Progenitor cell of endocrine pancreas (in vitro differentiated cells): ENCODE measurements at places on chromosomes 1 and 21. TPM values are rescaled to one million over a fixed set of nuclear protein-coding genes. Genes with fewer than 3 reads are reported as not detected.

DNA sequence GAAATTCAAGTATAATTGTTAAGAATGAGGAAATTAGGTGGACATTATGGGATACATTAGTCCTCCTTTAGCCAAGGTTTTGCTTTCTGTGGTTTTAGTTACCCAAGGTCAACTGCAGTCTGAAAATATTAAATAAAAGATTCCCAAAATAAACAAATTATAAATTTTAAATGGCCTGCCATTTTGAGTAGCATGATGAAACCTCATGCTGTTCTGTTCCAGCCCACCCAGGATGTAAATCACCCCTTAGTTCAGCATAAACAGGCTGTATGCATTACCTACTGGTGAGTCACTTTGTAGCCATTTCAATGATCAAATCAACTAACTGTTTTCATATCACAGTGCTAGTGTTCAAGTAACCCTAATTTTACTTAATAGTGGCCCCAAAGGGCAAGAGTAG is 132.5 kb upstream of the LYPLAL1 start:
- DNase-seq: no peak

RGSL1 gene
- not detected in 2 replicates for total RNA-seq

FABP3 gene
- 0.73 and 0.74 TPM in 2 replicates for total RNA-seq

GSTM2 gene
- 76.9 and 79.5 TPM in 2 replicates for total RNA-seq

- no peak for DNase-seq
Observed at GRCh38 chr1:218479436-218480115, 134.4 kb downstream of the TGFB2 start.

DNA sequence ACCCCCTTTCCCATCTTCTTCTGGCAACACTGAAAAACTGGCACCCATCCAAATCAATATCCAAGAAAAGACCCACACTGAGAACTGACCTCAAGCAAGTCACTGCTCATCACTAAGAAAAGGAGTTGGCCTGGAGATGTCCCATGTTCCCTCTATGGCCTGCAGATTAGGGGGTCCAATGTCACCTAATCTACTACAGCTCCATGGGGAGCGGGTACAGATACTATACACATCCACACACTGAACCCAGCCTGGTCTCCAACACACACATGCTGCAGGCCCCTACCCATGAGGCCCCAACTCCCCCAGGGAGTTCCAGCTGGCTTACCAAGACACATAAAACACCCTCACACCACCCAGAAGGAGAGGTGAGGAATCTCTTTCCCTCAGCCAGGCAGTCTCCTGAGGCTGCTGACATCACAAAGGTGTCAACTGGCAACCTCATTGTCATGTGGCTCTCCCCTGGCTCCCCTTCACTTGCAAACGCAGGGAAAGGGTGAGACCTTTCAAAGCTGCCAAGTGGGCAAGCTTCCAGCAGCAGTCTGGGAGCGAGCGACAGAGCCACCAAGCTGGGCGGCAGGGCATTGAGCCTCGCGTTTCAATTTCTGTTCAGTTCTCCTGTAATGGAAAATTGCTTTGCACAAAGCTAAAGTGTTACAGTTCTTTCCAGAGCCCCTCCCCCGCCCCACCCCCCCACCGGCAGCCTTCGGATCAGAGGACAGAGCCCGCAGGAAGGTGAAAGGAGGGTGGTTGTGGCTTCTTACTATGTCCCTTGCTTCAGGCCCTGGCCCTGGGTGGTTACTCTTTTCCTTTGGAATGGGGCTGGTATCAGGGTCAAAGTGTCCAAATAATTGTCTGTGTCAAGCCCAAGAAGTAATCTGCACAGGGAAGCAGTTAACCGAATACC is at the start of gene LRRC52:
TSS of gene LRRC52 (plus strand) at position 469 of the 907 bp plus-strand sequence. CDS start at position 766, 297 bp downstream.
- no peak for DNase-seq

DNA sequence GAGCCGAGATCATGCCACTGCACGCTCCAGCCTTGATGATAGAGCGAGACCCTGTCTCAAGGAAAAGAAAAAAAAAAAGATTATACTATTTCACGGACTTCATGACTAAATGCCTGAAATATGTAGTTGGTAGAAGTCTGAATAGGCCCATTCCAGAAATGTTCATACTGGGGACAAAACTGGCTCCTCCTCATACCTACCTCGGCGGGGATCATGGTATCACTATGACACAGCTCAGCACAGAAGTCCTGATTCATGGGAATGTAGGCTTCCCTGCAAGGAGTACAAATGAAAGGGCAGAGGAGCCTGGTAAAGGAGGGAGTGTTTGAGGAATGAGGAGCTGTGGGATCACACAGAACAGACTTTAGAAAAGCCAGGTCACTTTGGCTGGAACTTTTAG is 5.0 kb downstream of the SPATA46 start:
- no peak for DNase-seq

CYP4A11 gene
- not detected in 2 replicates for total RNA-seq

GRCh38 chr1:178619042-178619927 is 105.8 kb upstream of the RALGPS2 start:
- DNase-seq: no peak

- no peak for DNase-seq
Observed at GRCh38 chr1:225694151-225694603, 41.3 kb upstream of the ENAH start.

- DNase-seq: no peak
Observed at GRCh38 chr21:39114871-39115575, 68.2 kb downstream of the PSMG1 start.

ZBTB8B gene
- 4.3 and 4.7 TPM in 2 replicates for total RNA-seq

DNA sequence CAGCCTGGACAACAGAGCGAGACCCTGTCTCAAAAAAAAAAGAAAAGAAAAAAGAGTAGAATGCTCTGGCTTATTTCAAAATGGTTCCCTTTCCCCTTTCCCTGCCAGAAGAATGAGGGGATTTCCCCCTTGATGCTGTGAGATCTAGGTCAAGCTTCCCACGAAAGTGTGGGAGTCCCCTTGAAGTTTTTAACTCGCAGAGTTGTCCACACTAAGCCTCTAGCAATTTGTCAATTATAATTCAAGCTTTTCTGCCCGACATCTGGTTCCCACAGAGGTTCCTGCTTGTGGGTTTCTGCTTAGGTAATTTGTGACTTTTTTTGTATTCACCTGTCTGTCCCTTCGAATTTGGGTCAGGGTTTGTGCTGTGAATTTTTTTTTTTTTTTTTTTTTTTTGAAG is 62.8 kb downstream of the ZFYVE9 start:
- no peak for DNase-seq

- DNase-seq: no peak
Observed at GRCh38 chr1:68112835-68113243, 62.4 kb upstream of the DIRAS3 start.

DNA sequence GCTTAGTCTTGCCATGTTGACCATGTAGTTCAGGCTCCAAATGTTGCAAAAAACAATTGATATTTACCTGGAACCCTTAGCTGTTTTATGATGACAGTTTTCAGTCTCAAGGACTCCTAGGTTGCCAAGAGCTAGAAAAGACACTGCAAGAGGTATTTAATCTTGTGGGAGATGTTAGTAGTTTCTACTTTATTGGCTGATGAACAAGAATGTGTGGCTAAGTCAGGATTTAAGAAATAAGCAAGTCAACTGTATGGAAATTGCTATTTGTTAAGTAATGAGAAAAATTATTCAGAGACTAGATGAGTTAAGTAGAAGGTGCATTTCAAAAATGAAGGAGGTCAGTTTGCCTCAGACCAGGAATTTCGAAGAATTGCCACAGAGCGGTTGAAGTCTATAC is 639.7 kb upstream of the USP24 start:
- DNase-seq: no peak

DNA sequence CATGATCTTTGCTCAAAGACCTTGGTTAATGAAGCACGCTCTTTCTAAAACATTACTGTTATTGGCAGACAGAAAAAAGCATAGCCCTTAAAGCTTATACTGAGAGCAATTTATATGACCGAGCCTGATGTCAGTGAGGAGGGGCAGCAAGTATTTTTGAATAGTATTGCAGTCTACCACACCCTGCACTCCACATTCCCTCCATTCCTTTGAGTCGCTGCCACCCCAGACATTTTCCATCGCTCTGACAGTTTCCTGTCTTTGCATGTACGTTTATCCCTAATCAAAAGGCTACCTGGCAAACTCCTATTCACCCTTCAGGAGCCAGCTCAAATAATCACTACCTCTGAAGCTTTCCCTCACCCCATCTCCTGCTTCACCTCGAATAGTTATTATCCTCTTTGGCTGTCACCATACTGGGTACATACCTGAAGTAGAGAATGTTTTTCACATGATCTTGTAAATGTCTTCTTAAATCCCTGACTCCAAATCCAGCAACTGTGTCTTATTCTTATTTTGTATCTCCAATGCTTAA is 5.5 kb upstream of the JUN start:
- DNase-seq: no peak

FBLIM1 gene
- total RNA-seq: 101 and 105 TPM in 2 replicates

DNA sequence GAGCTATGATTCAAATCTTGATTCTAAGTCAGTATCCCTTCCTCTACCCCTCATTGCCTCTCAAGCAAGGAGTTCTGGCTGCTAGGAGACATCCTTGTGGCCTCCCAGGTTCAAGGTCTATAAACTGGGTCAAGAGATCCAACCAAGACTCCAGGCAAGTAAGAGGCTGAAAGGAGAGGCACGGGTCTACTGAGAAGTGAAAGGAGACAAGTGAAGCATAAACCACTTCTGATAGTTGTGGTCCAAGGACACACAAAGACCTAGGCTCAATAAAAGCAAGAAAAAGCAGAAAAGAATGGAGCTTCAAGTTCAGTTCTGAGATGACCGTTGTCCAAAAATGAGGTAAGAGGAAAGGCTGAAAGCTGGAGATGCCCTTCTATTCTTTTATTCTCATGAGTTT is 17.8 kb upstream of the PPP2R5A start:
- DNase-seq: no peak

DNA sequence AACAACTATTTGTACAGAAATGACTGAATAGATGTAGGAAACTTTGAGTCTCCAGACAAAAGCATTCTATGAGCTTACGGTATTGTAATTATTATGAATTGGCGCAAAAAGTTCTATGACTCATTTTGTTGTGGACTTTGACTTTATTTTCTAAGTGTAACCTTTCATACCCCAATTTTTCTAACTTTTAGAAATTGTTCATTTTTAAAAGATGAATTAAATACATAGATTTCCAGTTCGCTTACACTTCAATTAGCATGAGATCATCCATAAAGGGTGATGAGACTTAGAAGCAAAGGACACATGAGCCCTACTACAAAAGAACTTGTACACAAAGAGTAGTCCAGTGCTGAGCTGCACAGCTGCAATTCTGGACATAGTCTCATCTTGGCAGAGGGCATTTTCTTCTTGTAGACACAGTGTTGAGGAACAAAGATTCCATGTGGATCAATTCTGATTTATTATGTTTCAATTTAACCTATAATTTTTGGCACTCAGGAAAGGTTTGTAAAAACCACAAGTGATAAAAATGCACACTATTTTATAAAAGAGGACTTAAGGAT is 431.1 kb downstream of the LRRIQ3 start:
- no peak for DNase-seq

DNA sequence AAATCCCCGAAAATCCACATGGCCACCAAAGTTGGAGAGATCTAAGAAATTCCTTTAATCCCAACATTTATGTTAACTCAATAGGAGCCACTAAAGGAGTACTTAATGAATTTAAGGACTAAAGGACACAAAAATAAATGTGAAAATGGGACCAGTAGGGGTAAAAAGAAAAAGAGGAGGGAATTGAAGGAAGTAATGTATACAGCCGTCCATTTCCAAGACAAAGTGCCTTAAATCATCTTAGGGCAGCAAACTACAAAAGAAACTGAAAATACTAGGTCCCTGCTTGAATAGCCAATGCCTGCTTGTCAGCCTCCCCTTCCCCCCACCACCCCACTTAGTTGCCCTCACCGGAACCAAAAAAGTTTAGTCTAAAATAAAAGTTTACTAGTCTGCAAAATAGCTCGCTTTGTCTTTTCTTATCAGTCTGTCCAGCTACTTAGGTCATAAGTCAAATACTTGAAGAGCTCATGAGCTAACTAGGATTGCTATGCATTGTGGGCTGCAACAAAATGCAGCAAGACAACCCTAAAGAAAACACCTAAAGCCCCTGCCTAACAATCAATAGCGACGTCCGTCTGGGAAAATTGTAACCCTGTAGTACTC is 66.3 kb upstream of the TLR5 start:
- no peak for DNase-seq

- DNase-seq: no peak
Observed at GRCh38 chr1:26158908-26159742, at the start of gene FAM110D. TSS of gene FAM110D (plus strand) at chr1:26159079. CDS start at chr1:26161292, 2,213 bp downstream.

GPR3 gene
- total RNA-seq: 1.00 and 1.1 TPM in 2 replicates

DNA sequence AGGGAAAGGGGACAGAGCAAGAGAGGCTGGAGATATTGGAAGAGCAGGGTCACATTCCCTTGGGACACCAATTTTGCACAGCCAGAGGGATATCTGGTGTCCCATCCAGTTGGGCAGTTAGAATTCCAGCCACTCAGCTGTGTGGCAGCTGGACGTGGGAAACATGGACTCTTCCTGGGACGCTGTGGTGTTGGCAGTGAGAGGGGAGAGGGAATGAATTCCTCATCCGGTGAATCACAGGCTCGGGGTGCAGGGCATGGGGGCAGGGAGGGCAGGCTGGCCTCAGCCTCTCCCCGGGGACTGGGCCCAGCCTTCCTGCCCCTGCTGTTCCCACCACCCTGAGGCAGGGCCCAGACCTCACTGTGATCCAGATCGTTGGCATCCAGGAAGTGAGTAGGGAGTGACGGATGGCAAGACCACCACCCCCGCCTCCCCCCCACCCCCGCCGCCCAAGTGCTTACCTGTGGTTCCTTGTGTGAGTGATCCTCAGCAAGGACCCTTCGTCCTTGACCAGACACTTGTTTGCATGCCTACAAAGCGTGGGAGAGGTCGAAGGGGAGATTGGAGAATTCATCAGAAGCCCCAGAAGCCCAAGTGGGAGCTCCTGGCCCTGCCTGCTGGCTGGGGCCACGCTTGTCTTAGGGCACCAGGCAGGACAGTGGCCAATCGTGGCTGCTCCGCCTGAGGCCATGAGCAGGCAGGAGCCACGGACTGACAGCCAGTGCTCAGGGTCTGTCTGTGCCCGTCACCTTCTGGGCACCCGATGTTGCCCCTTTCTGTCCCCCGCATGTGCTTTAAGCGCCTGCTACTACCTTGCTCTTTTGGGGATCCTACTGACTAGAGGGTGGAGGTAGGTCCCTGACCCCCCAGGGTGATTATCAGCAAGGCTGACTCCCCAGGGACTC is 8.7 kb downstream of the WNT3A start:
- DNase-seq: peak; percentile 5

DNAJC28 gene
- total RNA-seq: 4.9 and 5.5 TPM in 2 replicates

DNA sequence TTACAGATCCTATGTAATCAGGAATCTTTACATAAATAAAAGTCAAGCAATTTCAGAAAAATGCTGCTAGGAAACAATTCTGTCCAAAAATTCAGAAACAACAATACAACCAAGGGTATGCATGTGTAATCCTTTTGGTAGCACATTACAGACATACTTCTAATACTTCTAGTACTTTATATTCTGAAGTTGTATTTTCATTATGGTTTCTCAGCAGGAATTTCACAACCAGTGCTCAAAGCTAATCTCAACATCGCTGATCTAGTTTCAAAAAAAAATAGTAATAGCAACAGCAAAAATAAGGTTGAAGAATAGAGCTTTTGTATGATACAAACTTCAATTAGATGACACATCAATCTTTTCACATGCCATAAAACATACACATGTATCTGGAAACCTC is 545.2 kb downstream of the LTN1 start:
- DNase-seq: no peak

GRCh38 chr1:236120721-236121153 is 21.6 kb upstream of the GPR137B start:
- no peak for DNase-seq
